ENCODE measurements at places on chromosomes 12 and 14.

GRCh38 chr14:53824061-53824460, 132.6 kb downstream of the BMP4 start:
- DNase-seq, result no peak

DNA sequence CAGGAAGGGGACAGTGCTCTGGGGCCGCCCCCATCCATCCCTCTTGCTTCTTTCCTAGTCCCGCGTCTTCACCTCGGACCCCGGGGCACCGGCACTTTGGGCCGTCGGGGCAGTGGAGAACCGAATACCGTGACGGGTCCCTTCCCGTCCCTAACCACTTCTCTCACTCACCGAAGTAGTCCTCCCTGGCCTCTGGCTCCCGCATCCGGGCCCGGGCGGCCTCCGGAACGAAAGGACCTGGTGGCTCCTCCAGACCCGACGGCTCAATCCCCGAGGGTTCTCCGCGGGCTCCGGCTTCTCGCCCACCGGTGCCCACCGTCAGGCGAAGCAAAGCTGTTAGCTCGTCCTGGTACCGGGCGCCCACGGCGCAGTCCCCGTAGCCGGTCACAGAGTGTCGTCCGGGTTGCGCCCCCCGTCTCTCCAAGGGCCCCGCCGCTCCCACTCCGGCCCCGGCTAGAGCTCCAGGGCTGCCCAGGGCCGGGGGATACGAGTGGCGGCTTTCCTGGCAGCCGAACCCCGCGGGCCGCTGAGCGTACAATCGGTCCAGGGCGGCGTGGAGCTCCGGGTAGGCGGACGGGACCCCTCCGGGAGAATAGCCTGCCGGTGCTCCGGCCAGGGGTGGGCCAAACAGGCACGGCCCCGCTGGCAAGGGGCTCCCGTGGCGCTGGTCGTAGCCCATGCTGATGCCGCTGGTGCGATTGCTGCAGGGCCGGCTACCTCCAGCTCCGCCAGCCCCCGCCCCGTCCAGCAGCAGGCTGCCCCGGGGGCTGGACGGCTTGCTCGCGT, 1.1 kb downstream of the AJUBA start:
- no peak for DNase-seq

DNA sequence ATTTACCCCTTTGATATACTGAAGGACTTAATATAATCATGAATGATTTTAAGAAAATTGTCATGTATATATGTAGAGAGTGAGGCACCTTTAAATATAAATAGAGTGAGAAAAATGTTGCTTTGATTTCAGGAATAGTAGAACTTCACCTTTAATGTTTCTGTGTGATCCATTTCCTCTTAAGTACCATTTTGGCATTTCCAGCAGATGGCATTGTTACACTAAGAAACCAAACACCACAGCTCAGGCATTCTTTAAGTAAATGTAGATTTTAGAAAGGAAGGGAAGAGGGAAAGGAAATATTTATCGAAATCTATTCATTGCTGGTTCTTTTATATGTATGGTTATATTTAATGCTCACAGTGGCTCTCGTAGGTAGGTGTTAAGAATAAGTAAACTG, 556.7 kb upstream of the FBXO33 start:
- no peak for DNase-seq

DNA sequence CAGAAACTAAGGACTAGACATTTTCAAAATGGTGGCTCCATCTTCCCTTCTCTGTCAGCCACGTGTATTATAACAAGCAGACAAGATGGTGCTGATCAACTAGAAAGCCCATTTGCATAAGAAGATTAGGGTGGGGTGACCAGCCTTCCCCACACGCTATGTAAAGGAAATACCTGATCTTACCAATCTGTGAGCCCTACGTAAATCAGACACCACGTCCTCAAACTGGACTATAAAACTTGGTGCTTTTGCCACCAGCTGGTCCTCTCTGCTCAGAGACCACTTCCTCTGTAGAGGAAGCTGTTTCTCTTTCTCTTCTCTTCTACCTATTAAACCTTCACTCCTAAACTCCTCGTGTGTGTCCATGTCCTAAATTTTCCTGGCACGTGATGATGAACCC, 101.1 kb upstream of the PLEKHG7 start:
- no peak for DNase-seq

DNA sequence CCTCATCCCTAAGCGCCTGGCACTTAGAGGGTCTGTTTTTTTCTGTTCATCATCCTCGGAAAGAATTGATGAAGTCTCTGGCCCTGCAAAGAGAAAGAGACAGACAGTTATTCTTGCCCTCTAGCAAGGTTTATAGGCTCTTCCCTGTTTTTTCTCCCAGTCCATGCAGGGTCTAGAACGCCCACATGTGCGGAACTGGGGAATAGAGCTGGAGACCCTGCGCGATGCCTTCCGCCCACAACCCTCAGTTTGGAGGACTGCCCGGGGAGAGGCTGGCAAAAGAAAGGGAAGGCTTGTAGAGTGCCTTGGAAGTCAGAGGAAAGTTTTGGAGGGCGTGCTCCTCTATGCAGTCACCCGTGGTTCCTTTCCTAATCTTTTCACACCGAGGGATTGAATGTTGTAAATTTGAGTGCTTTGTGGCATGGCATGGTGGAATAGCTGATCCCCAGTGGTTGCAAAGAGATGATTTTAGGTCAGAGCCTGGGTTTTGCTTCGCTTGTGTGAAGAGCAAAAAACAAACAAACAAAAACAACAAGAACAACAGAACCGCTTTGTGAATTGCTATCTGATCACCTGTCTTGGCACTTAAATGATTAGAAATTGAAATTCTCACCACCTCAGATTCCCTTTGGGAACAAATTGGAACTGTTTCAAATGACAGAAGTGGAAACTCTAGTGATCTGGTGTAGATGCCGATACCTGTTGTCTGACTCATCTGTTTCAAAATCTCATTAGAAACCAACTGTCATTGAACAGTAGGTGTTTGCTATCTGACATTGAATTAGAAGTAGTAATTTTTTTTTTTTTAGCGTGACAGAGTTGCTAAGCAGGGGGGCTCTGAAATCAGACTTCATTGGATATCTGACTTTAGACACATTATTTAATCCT, 947 bp downstream of the GAS2L3 start:
- no peak for DNase-seq

- DNase-seq, result no peak
These were observed 31.1 kb upstream of the BEGAIN start for GRCh38 chr14:100618318-100618693.

- no peak for DNase-seq
These were observed 65.7 kb downstream of the TMEM30B start for GRCh38 chr14:61215222-61216020.

DNA sequence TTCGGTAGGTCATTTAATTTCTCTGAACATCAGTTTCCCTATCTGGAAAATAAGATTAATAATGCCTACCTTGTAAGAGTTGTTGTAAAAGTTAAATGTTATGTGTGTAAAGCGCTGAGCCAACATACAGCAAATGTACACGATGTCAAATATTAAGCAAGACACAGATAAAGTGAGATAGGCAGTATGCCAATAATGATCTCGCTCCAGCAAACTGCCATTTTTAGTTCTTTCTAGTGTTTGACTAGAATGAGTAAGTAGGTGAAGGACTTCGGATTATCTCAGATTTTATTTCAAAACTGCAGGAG, 840 bp downstream of the DHRS7 start:
- DNase-seq, result no peak

DNA sequence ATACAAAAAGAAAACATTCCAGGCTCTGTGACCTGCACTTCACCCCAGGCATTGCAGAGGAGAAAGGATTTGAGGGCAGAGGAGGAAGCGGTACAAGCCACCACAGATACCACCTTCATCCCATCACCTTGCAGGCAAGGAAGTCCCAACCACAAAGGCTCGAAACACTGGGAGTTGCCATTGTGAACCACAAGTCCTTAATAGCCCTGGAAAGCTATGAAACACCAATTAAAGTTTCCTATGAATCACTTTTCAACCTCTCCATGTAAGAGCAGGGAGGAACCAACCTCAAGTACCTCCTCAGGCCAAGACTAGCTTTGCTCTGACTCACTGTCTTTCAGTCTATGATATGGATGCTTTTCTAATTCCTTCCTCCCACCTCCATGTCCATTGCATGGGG, 27.0 kb downstream of the MAP3K9 start:
- DNase-seq, result no peak

DNA sequence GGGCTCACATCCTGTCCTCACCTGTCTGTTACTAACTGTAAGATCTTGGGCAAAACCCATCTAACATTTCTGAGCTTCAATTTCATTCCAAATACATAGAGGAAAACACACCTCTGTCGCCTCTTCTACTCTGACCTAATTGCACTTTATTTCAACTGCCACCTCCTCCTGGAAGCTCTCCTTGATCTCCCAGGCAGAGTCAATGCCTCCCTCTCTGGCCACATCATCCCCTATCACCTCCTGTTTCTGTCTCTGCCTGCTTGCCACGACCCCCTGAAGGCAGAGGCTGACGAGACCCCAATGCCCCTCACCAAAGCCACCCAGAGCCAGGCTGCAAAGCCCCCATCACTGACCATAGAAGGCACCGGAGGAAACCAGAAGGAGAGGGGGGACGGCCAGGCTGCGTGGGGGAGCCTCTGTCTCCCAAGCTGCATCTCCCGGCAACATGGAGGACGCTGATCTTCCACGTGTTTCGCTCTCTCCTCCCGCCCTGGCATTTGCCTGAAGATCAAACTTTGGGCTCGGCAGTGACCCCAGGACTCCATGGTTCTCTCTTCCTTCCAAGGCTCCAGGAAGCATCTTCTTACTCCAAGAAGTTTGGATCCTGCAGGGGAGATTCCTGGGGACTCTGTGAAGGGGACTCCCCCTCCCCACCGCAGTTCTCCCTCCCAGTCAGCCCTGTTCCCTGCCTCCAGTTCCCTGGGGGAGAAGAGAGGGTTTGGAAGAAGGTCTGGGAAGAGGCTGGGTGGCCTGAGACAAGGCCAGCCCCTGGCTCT, 50.1 kb upstream of the BCL11B start:
- DNase-seq, result no peak

GRCh38 chr14:28577187-28577586, 189.4 kb upstream of the FOXG1 start:
- DNase-seq, result no peak

GRCh38 chr12:49803693-49804450, 24.3 kb downstream of the NCKAP5L start:
- no peak for DNase-seq

DNA sequence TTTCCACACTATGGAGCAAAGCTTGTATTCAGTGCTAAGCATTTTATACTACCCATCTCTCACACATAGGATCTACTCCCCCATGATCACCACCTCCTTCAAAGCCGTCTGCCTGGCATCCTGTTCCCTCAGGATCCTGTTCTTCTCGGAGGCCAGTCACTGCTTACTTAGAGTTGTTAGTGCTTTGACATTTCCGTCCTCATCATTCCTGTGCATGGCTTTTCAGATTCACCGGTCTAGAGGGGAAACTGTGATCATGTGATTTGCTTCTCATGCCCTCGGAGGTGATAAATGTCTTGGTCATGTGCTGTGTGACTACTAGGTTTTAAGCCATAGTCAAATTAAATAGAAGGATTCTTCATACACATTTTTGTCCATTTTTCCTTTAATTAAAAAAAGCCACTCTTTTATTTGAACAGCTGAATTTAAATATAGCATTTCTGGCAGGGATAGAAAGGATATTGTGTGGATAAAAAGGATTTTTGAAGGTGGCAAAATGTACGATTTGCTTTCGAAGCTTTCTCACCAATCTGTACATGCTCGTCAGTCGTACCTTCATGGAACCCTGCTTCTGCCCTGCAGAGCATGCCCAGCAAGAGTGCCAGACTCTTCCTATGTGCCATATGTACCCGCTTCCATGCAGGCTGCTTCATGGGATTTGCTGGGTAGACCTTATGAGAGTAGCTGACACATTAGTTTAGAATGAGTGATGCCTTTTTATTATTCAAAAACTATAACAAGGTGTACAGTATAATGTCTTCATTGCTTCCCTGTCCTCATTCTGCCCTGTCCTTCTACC, 53.3 kb downstream of the BMAL2 start:
- DNase-seq, result no peak

GRCh38 chr12:132717531-132718387, 7.1 kb downstream of the PGAM5 start:
- DNase-seq, result no peak

GRCh38 chr12:78260976-78261375, 430.3 kb downstream of the NAV3 start:
- DNase-seq, result no peak

GRCh38 chr12:49598527-49598926, 6.9 kb downstream of the FAM186B start:
- DNase-seq, result no peak

DNA sequence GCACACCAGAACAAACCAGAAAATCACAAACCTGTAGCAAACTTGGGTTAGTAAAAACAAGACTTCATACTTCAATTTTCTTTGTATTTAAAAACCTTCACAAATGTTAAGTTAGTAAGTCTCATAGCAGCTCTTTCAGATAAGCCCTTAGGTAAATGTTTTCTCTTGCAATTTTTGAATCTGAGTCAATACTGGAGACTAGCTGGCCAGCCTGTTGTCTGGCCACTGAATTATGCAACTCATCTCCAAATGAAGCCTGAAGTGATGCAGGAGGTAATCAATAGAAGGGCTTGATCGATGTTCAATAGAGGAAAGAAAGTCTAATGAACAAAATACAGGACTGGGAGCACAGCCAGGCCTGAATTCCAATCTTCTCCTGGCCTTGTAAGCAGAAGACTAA, 465.2 kb downstream of the LRIG3 start:
- DNase-seq, result no peak

DNA sequence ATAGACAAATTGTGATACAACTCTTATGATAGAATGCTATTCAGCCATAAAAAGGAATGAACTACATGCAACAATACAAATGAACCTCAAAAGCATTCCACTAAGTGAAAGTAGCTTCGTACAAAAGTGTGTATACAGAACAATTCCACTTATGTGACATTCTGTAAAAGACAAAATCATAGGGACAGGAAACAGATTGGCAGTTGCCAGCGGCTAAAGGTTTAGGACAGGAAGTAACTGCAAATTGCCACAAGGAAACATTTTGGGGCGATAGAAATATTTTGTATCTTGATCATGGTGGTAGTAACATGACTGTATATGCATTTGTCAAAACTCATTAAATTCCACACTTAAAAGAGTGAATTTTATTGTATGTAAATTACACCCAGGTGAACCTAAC, 113.4 kb downstream of the CAPZA3 start:
- no peak for DNase-seq

DNA sequence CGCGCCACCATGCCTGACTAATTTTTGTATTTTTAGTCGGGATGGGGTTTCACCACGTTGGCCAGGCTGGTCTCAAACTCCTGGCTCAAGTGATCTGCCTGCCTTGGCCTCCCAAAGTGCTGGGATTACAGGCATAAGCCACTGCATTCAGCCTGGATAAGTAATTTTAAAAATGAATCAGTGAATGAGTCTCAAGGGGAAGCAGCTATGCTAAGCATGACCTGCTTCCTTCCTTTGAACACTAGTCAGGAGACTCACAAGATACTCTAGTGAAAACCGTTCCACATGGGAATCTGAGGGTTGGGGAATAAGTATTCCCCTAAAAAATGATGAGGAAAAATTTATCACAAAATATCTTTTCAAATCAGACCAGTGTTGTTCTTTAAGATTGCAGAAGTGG, 10.7 kb upstream of the FAM234B start:
- DNase-seq, result no peak

All from activated CD4-positive, alpha-beta memory T cell treated with anti-CD3 and anti-CD28 coated beads, Interleukin-2, amount 10 ng/mL, durations not matched to agents 7 days and 5 days (primary cell).